ENCODE measurements at places on chromosomes 1 and 21.

DNA sequence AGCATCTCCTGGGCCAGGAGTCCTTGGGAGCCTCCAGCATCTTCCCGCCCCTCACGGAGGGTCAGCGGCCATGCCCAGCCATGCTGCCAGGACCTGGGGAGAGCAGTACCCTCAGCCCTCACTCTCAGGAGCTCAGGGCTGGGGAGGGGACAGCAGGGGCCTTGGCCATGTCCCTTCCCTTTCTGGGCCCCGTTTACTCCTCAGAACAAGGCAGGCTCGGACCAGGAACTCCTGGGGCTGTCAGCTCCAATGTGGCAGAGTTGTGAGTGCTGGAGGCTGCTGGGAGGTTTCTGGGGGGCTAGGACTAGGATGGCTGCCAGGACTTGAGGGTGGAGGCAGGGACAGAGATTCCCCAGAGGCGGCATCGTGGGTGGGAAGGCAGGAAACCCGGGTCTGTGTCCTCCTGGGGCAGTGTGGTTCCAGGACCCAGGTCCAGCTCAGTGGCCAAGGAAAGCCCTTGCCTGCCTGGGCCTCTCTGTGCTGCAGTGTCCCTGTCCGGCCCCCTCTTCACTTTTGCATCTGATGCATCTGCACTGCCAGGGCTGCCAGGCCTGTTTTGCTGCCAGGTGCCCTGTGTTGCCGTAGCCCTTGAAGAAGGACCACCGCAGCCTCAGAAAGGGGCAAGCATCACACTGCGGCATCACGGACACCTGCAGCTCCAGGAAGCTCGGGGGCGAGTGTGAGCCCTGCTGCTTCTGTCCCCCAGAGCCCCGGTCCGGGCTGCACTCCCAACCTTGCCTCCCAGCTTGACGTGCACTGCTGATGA lies 223.9 kb downstream of the CAMTA1 start:
- no peak for DNase-seq

DNA sequence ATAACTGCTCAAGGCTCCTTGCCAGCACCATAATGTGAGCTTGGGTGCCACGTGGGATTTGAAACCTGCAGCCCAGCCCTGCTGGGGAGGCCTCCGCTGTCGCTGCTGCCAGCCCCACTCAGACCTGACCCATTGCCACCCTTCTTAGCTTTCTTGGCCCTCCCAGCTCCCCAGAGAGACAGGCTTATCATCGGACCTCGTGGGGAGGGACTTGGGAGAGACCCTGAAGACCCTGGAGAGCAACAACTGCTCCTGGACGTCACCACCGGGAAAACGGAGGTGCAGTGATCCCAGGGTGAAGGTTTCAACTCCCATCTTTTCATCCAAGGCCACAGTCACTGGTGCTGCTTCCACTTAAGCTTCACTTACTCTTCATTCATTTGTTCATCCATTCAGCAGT lies 596.1 kb downstream of the PTPRU start:
- DNase-seq = no peak

DNA sequence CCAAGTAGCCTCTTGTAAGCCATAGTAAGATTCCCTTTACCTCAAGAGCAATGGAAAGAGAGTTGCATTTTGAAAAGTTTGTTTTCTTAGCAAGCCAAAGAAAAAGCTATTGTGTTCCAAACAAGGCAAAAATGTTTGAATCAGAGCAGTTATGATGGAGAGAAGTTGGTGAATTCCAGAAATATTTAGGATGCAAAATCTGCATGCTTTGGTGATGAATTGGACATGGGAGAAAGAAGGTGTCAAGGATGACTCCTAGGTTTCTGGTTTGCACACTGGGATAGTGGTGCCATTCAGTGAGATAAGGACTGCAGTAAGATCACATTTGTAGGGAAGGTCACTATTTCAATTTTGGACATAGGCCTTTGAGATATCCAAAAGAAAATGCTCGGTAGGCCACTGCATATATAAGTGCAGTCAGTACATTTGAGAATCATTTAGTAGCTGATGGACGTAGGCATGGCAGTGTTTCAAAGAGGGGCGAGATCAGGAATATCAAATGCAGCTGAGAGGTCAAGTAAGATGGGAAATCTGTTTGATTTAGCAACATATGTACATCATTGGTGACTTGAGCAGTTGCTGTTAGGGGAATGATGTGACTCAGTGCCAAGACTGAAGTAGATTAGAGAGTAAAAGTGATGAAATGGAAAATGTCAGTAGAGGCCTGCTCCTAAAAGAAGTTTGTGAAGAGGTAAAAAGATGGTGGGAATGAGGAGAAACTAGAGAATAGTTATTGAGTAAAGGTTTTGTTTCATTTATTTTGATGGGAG lies 33.9 kb upstream of the GPR25 start:
- no peak for DNase-seq

DNA sequence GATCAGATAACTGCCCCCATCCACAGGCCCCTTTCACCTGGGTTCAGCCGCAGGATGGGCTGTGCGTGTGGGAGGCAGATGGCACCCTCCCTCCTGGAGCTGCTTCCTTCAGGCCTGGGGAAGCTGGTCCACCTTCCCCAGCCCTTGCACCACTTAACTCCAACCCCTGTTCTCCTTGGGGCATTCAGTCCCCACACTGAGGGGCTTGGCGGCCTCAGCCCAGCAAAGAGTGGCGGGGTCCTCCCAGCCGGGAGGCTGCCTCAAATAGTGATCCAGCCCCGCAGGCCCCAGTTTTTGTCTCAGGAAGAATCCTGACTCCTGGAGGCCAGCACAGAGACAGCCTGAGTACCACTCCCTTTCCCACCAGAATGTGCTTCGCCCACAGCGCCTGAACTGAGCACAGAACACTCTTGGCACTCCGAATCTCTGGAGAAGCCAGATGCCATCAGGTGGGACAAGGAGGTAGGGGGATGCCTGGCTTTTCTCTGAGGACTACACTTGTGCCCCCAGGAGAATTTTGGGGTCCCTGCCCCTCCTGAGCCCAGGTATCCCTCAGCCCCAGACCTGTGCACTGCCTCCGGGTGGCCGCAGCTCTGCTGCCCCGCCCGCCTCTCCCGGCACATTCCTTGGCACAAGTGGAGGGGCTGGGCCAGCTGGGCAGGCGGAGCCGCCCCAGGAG lies 936 bp downstream of the PAQR6 start:
- DNase-seq = peak; percentile 25

DNA sequence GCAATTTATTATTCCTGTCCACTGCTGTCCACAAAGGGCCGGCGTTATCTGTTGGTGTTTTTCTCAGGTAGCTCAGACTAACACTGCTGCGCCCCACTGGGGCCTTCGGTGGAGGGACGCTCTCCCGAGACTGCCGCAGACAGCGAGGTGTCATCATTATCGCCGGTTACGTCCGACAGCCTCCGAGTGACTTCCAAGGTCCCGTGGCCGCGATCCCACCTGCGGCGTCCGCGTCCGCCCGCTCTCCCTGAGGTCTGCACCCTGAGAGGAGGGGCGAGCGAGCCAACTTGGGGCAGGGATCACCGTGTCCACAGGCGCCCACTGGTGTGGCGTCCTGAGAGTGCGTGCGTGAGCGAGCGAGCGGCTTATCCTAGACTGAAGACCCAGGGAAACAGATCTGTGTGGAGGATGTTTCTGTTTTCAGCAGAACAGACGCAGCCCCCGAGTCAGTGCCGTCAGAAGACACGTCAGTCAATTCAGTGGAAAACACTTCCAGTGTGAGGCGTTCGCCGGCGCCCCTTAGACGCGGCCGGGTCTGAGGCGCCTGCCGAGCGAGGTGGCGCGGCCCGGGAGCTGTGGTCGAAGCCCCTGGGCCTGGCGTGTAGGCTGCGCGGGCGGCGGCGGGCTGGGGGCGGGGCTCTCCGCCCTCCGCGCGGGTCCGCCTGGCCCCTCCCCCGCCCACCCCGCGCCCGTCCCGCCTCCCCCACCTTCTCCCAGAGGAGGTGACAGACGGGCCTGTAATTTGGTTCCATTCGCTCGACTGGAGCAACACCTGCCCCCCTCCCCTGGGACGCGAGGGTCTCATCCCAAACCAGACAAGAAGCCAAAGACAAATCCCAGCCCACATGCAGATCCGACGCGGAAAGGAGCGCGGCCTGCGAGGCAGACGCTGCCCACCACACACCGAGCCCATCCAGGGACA lies 12.6 kb downstream of the NHLH2 start:
- no peak for DNase-seq

- no peak for DNase-seq
Measured at GRCh38 chr21:38258521-38259485, 2.0 kb downstream of the KCNJ15 start.

GRCh38 chr1:95033843-95034242 lies 38.9 kb downstream of the ALG14 start:
- DNase-seq = no peak

DNA sequence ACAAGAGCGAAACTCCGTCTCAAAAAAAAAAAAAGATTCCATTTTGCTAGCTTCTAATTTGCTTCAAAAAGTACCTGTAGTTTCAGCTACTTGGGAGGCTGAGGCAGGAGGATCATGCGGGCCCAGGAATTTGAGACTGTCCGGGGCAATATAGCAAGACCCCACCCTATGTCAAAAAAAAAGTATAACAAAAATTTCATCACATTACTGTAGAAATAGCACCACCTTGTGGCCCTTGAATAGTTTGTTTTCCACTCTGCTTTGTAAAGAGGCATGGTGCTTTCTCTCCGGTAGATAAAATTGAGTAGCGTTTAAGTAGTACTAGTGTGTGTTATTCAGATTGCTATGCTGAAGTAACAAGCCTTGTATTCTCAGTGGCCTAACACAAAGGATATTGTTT lies 18.2 kb upstream of the MSTO1 start:
- peak; percentile 72 for DNase-seq

DNA sequence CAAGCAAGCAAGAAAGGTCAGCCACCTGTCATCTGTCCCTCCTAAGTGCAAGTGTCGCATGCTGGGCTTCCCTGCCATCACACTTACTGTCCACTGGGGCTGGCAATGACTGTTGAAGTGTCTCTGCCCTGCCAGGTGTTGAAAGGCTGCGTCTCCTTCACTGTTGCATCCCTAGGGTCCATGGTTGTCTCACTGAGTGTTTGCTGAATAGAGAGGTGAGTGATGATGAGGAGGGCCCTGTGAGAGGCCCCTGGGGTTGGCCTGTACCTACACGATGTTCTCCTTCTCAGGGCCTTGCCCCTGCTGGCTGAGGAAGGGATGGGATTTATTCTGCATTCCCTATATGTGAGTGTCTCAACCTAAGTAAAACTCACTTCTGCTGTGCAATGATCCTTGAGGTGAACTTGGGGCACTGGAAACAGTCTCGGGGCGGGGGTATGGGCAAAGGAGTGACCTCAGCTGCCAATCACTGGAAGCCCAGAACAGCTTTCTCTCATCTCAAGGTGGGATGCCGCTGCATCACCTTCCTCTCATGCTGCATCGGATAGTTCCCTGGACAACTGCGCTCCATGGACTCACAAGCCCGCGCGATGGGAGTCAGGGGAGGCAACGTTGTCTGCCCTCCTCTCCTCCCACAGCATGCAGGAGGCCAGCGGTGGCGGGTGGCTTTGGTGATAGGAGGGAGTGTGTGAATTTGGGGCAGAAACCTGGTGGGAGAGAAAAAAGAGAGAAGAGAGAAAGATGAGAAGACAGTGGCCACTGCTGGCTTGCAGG lies 35.8 kb upstream of the SOX13 start:
- DNase-seq = no peak

GRCh38 chr1:222124602-222125001 lies 382.7 kb upstream of the DUSP10 start:
- peak; percentile 1 for DNase-seq

DNA sequence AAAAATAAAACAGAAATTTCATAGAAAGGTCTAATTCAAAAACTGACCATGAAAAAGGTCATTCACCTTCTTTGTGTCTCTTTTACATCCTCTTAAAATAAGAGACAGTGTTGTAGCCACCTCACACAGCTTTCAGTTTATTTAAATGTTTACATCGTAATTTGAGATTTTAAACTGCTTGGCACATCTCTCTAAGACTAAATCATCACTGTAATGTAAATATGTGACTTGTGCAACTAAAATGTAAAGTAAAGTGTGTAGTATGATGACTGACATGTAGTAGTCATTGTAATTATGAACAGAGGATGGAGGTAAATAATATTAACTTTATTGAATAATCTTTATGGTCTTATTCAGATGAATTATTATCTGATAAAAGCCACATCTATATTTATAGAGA lies 283.9 kb downstream of the KCNT2 start:
- no peak for DNase-seq

GRCh38 chr1:66642992-66643391 lies 109.0 kb downstream of the SGIP1 start:
- DNase-seq = no peak

DNA sequence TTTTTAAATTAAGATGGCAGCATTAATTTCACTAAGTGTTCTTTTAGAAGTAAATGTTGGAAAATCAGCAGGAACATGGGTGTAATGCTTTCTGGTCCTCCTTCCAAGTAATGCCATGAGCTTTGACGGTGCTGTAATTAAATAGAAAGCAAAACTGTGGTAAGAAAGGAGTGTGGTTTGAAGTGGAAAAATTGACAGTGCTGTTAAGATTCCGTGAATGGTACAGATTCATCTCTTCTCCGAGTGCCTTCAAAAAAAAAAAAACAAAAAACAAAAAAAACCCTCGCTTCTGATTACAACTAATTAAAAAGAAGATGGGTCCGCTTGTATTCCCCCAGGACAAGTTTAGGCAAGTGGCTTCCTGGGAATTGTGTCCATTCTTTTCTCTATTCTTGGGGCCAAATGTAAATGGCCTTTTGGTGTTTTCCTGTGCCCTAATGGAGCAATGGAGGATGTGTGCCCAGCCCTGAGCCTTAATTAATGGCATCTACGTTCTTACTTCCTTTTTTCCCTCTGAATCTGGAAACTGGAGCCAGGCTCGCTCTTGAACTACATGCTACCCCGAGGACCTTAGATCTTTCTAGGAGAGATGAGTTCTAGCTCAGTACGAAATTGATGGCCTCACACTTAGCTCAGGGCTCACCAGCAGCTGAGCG lies 5.1 kb downstream of the LMO4 start:
- DNase-seq = peak; percentile 31

- no peak for DNase-seq
Measured at GRCh38 chr1:6854166-6854565, 68.9 kb downstream of the CAMTA1 start.

- no peak for DNase-seq
Measured at GRCh38 chr1:100382657-100383056, 30.4 kb downstream of the CDC14A start.

DNA sequence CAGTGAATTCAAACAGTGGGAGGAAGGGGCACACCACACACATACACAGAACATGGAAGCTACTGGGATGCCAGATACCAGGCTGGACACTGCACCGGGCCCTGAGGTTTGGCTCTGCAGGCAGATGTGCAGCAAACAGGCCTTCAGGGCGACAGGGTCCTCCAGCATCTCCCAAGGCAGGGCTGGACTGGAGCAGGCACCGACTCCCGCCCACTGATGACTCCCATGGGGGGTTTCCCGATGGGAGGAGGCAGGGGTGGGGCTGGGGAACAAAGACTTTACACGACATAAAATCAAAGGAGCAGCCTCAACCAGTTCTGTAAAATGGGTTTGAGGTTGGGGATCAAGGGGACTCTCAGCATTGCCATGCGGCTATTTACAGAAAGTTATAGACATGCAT lies 118.1 kb downstream of the SYT2 start:
- DNase-seq = no peak

GRCh38 chr1:218164111-218164929 lies 120.8 kb upstream of the RRP15 start:
- peak; percentile 55 for DNase-seq

Measured in small intestine (tissue), 16 donors.